ENCODE measurements at places on chromosomes 2 and 18.

DNA sequence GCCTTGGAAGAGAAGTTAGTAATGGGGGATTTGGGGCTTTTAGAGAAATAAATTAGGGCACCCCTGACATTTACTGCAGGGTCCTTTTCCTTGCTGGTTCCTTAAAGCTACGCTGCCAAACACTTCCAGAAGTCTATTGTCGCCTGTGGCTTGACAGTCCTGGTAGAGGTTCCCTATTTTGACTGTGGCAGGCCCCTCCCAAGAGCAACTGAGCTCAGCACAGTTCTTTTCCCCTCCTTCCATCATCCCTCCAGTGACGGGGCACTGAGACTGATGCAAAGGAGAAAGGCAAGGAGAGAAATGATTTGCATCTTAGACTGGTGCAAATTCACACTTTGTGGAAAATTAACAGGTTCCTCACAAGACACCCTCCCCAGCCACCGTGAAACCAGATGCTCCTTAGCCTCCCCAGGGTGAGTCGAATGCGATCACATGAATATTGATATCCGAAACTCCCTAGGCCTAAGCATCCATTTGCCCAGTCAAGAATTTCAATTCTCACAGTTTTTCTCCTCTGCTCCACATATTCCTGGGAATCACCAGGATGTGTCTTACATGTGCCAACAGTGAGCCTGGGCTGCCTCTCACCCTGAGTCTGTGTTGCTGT lies 45.4 kb downstream of the RABL2A start:
- no peak for DNase-seq

DNA sequence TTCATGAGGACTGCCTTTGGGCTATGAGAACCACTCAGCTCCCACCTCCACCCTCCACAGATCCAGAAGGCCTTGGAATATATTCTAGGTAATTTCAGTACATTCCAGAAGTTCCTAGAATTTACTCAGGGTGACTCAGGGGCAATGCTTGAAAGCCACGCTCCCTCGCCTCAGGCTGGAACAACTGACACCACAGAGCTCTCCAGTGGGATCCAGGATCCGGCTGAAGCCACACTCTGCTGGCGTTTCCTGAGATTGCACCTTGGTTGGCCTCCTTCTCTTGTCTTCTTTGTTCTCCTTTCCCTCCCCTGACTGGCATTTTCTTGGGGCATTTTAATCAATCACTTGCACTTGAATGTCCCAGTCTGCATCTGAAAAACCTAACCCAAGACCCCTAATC lies 92.6 kb upstream of the KCNE4 start:
- DNase-seq, result peak; percentile 87

- DNase-seq, result peak; percentile 44
Observed at GRCh38 chr2:17793803-17794354, 22.4 kb upstream of the MSGN1 start.

DNA sequence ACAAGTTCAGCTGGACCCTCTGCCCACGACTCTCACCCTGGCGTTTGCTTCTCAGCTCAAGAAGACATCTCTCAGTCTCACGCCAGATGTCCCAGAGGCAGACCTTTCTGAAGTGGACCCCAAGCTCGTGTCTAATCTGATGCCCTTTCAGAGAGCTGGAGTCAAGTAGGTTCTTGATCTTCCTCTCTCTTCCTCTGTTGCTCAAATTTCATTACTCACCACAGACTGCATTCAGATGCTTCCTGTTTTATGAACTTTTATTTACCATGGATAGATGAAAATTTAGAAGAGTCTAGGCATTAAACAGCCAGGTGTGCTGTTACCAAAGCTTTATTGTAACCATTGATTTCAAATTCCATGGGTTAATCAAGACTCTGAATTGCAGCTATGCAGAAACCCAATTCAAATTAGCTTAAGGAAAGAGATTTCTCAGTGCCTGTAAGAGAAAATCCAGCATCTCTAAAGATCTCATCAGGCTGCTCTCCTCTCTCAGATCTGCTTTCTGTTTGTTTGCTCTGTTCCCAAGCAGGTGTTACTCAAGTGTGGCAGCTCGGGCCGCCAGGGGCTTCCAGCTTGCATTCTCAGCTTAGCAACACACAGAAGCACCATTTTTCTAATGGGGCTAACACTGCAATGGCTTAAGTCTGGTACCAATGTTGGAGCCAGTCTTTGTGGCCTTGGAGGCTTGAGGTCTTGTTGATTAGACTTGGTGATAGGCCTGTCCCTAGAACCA lies 16.5 kb downstream of the SMARCAL1 start:
- DNase-seq, result no peak

GRCh38 chr2:21017748-21018276 lies 26.1 kb downstream of the APOB start:
- no peak for DNase-seq

DNA sequence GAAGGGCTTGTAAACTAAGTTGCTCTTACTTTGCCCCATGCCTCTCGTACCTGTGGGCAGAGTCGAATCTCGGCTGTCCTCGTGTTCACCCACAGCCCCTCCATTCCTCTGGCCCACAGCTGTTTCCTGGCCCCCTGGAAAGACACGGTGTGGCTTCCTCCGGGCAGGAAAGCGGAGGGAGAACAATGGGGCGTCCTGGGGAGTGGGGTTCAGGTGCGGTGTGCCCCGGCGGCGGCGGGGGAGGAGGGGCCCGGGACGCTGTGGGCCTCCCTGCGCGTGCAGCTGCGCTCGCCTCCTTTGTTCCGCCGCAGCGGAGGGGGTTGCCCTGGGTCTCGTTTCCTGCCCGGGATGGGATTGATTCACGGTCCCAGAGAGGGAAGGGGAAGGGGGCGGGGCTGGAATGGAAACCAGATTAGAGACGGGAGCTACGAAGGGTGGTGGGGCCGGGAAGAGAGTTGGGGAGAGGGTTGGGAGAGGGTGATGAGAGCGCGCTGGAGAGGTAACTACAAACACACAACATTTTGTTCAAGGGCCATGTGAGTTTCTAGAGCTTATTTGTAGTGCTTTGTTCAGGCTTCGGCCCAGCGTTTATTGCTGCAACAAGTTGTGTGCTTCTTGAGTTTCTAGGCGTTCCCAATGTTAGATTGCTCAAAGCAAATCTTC lies 796 bp downstream of the MYO1B start:
- DNase-seq, result peak; percentile 75

- DNase-seq, result no peak
Observed at GRCh38 chr18:9861157-9861556, 24.6 kb upstream of the TXNDC2 start.

DNA sequence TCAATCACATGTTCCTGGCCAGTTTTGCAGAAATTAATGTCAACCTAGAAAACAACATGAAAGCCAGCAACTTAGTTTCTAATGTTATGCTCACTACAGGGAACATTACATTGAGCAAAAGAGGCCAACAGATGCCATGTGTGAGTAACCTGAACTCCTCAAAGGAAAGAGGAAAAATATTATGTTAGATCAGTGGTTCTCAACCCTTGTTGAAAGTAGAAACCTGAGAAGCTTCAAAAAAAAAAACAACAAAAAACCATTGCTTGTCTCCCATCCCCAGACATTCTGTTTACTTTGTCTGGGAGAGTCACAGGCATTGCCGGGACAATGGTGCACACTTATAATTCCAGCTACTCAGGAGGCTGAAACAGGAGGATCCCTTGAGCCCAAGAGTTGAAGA lies 57.7 kb downstream of the METTL4 start:
- DNase-seq, result peak; percentile 21

DNA sequence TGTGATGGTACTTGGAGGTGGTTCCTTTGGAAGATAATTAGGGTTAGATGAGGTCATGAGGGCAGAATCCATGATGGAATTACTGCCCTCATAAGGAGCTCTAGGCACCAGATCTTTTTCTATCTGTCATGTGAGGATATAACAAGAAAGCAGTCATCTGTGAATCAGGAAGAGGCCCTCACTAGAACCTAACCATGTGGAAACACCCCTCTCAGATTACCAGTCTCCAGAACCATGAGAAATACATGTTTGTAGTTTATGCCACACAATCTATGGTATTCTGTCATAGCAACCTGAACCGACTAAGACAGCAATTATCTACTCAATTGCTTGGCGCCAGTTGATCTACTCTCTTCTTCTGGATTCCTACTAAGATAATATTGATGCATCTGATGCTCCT lies 2.4 kb upstream of the SERPINB10 start:
- DNase-seq, result no peak

DNA sequence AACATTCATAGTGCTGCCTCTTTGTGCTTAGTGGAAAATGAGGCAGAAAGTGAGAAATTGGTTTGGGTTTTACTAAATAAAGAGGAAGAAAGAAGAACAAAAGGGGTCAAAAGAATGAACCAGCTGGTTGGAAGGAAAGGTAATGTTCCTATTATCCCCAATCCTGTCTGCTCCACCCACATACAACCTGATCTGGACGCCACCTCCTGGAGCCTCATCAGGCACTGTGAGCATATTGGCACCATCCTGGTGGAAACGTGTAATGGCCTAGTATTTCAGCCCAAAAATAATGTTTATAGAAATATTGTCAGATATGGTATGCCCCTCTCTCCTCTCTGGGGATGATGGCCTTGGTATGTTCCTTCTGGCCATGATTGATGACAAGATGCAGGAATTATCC lies 35.6 kb upstream of the ASNSD1 start:
- no peak for DNase-seq

DNA sequence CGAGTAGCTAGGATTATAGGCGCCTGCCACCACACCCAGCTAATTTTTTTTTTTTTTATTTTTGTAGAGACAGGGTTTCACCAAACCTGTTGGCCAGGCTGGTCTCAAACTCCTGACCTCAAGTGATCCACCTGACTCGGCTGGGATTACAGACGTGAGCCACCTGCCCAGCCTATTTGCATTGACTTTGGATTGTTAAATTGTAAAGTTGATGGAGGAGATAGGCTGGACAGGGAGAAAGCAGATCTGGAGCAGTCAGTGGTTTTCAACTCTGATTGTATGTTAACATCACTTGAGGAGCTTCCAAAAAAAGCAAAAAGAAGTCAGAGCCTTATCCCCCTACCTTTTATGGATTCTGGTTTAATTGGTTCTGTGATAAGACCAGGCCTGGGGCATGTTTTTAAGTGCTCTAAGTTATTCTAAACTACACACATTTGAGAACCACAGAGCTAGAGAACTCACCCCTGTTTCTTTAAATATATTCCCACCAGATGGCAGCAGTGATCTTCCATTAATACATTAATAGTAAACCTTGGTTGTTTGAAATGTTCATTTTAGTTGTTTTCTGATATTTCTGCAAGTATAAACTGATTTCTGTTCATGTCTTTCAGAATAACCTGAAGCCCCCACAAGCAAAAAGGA lies 7.5 kb downstream of the C2orf49 start:
- peak; percentile 61 for DNase-seq

GRCh38 chr2:226118471-226119429 lies 680.9 kb downstream of the IRS1 start:
- DNase-seq, result peak; percentile 91

- DNase-seq, result peak; percentile 73
Observed at GRCh38 chr2:232075080-232075479, 113.6 kb downstream of the DIS3L2 start.

GRCh38 chr2:170216981-170217380 lies 39.0 kb downstream of the MYO3B start:
- no peak for DNase-seq

GRCh38 chr2:75278821-75279379 lies 79.6 kb upstream of the TACR1 start:
- no peak for DNase-seq

DNA sequence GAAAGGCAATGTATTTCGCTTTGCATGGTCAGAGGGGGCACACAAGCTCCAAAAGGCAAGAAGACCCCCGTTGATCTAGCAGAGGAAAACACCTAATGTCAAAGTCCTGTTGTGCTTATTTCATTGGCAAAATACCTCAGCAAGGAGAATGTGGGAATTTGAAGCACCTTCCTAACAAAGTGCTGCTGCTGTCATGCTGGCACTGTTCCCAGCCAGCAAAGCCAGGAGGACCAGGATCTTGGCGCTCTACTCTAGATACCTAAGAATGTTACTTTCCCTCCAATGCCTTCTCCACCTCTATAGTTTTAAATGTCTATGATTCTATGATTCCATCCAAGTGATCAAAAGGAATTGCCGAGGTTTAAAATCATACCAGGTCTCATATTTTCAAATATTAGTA lies 867.9 kb upstream of the POU3F3 start:
- DNase-seq, result no peak

DNA sequence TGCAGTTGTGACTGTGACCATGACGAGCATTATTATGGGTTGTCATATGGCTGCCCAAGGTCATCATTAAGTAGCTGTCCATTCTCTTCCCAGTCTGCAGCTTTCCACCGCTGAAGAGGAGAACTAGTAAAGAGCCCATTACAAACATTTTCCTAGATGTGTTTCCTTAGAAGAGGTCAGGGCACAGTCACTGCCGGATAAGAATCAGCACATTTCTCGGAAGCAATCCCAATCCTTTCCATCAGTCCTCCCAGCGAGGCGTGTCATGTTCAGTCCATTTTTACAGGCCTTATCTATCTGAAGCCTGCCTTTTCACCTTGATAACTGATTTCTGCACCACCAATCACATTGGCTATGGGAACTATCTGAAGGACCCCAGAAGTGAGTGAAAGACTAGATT lies 319.9 kb upstream of the SLC14A2 start:
- DNase-seq, result no peak

DNA sequence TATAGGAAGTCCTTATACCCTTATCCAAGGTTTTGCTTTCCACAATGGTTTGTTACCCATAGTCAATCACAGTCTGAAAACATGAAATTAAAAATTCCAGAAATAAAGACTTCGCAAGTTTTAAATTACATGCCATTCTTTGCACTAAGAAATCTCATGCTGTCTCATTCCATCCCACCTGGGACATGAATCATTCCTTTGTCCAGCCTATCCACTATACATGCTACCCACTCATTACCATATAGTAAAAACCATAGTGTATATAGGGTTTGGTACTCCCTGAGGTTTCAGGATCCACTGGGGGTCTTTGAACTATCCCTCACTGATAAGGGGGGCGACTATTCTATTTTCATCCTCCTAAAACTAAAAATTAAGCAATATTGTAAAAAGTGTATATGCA lies 17.0 kb downstream of the SP3 start:
- no peak for DNase-seq

DNA sequence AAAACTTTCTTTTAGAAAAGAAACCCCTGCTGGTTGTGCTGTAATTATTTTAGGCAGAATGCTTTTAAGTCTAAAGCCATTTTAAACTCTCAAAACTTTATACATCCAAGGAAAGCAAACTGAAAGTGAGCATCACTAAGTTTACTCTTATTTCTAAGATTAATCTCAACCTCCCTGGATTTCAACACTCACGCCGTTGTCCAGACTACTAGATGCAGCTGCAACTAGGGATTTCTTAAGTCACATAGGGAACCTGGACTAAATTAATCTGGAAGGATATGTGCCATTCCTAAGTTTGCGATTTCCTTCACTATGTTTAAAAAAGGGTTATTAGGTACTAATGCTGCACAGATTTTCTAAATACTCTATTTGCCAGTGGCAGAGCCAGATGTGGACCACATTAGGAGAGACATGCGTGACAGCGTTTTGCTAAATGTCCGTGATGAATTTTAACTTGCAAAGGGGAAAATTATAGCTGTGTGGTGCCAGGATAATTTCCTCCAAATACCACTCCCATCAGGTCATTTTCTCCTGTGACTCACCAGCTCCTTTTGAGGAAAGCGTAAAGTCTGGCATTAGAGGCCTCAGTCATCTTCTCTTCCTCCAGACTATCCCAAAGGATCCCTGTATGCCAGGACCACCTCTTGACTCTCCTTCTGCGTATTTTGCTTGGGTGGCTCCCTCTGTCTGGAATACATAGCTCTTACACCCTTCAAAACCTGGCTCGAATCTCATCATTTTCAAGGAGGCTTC lies 143.7 kb downstream of the ATL2 start:
- DNase-seq, result peak; percentile 31

GRCh38 chr2:240161087-240161750 lies 20.8 kb upstream of the OTOS start:
- DNase-seq, result no peak
